ENCODE measurements at places on chromosomes 11 and 22.

- peak; percentile 88 for DNase-seq
Measured at GRCh38 chr11:13939961-13940906, 22.3 kb upstream of the SPON1 start.

- DNase-seq: no peak
Measured at GRCh38 chr22:39259666-39260065, 14.9 kb upstream of the PDGFB start.

DNA sequence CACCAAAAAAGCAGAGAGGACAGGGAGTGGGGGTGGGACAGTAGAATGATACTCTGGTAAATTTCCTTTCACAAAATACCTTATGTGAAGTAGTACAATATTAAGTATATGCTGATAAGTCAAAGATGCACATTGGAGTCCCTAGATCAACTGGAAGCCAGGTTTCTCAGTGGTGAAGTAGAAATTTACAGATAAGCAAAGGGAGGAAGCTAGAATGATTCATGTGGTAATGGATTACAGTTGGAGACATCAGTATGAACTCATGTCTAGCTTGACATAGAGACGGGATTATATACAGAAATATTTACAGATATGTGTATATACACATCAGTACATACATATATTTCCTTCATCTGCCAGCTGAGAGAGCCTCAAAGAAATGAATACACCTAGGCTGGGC, 21.5 kb downstream of the PLEKHB1 start:
- DNase-seq: no peak

GRCh38 chr11:85939099-85940015, 84.2 kb downstream of the CCDC83 start:
- no peak for DNase-seq

- DNase-seq: no peak
Measured at GRCh38 chr11:2744166-2744565, 44.4 kb upstream of the KCNQ1OT1 start.

Data from naive thymus-derived CD8-positive, alpha-beta T cell (primary cell).